Uterus (tissue), 4 donors: ENCODE measurements at places on chromosomes 1 and 21.

DNA sequence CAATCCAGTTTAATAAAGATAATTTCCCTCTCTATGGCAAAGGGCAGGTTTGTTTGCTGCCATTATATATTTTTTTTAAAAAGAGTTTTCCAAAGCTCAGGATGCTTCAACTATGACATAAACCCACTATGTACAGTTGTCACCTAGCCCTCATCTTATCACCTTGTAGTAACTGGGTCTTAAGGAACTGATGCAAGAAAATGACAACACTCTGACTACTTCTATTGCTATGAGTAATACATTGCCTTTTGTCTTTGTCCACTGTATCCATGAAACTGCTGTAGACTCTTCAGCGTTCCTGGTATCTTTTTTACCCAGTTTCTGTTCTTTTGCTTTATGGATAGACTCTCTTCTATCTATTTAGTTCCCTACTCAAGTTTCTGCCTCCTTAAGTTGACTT is 586.5 kb downstream of the NEGR1 start:
- DNase-seq, result no peak

GRCh38 chr1:200367841-200368534 is 41.8 kb downstream of the ZNF281 start:
- no peak for DNase-seq

GRCh38 chr1:166165661-166166328 is 1.0 kb downstream of the FAM78B start:
- no peak for DNase-seq

DNA sequence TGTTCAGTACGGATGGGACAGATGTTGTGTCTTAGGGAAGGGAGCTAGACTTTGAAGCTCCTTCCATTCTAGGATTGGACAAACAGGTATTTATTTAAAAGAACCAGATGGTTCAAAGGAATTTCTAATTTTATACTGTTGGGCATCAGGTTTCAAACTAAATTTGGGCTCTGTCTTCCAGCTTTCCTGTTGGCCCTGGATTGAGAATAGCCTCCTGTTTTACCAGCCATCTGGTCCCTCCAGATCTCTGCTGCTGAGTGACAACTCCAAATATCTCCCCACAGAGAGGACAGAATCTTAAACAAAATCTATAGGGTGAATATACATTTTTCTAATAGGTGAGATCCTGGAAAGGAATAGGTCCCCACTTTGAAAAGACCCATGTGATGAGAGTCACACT is 52.5 kb upstream of the CNIH3 start:
- no peak for DNase-seq

- no peak for DNase-seq
These were observed 17.4 kb downstream of the CCT8 start for GRCh38 chr21:29056005-29056404.

- no peak for DNase-seq
These were observed 1.3 kb upstream of the FASLG start for GRCh38 chr1:172657586-172657985.

DNA sequence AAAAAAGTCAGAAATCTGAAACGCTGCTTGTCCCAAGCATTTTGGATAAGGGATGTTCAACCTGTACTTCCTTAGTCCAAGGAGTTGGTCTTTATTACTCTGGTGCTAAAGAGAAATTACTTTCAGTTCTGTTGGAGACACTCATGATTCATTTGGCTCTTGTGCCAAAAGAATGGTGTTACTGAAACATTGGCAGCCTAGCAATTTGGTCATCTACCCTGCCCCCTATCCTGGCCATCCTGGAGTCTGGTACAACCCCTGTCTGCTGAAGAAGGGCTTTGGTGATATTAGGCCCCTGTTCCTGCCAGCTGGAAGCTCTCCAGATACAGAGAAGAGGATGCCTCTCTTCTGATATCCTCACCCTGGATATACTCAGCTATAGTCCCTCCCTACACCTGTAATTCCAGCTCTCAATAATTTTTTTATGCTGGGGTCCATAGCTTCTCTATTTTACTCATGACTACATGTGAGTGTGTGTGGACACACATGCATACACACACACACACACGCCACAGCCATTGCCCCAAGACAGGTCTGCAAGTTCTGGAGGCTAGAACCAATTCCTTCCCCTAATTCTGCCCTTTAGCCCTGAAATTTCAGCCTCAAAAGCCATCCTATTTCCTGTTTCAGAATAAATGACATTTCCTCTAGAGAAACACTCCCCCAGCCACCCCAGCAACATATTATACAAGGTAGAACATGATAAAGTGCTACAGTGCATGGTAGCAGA is 40.0 kb downstream of the LHX8 start:
- no peak for DNase-seq

- DNase-seq, result no peak
These were observed 81.0 kb upstream of the ZBTB18 start for GRCh38 chr1:243970077-243970476.

DNA sequence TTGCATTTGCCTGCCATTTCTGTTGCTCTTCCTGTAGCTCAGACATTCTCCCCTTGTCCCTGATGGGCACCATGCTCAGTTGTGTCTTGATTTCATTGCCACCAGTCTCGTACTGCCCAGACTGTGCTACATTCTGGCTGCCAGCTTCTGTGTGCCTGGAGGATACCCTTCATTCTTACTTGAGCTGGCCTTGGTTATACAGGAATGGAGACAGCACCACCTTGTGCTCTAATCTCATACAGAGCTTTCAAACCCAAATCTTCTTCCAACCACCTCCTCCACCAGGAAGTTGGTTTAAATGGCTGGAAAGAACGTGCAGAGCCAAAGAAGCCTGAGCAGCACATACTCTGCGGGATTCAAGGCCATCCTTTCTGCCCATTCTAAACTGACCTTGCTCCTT is 165.3 kb downstream of the SLC35F3 start:
- no peak for DNase-seq

DNA sequence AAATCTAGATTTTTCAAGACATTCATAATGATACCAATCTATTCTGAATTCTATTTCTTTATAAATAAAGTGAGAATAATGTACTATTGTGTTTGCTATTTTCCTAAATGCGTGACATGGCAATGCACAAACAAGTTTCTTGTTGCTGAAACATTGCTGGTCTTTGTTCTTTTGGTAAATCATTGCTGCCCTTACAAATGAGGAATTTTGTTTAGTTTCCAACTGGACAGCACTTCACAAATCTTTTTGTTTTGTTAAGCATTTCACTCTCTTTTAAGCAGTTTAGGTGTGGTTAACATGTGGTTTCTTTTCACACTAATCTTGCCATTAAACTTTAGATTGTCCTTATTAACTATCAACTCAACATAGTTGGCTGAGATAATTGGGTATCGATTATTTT is 94.6 kb downstream of the LRRC7 start:
- DNase-seq, result no peak

- DNase-seq, result no peak
These were observed 1.9 kb upstream of the NVL start for GRCh38 chr1:224331824-224332223.

DNA sequence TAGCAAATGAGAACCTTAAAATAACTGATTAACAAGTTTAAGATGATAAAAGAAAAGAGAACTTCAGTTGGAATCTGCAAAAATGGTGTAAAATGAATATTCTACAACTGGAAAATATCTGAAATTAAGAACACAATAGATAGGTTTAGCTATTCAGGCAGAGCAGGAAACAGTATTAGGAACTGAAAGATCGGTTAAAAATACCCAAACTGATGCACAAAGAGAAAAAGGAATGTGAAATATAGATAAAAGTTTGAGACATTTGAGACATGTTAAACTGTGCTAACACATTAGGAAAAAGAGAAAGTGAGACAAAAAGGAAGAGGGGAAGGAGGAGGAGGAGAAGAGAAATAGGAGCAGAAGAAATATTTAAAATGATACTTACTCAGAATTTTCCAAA is 12.1 kb downstream of the CD55 start:
- DNase-seq, result no peak
